ENCODE measurements at places on chromosomes 11 and 22.

DNA sequence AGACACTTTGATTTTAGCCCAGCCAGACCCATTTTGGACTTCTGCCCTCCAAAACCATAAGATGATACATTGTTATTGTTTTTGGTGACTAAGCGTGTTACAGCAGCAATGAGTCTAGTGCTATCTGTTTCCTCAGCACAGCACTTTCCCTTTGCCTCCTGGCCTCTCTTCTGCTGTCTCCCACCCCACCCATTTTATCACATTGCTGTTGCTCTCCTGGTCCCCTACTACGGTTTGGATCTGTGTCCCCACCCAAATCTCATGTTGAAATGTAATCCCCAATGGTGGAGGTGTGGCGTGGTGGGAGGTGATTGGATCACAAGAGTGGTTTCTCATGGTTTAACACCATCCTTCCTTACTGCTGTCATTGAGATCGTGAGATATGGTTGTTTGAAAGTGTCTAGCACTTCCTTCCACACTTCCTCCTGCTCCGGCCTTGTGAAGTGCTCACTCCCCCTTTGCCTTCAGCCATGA lies 59.8 kb upstream of the CD82 start:
- no peaks in the 10 kb centered on the region for H3K36me3 ChIP-seq
- H3K27me3 ChIP-seq = no peaks in the 10 kb centered on the region
- no peak overlapping the region for H3K4me3 ChIP-seq
- H3K4me1 ChIP-seq = no peaks in the 10 kb centered on the region
- DNase-seq = no peak

DNA sequence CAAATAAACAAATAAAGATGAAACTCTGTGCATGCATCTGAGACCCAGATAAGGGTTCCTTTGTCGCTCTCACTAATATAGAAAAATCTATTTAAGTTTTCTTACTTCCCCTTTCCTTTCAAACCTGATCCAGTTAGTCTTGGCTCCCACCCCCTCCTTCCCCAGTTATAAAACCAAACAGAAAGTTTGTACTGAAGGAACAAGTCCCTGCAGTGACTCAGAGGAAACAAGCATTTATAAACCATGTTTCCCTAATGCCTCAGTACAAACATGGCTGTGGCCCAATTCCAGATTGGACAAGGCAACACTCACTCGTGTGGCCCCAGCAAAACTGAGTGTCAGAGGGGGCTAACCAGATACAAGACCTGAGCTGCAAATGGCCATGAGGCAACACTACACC lies 65.5 kb upstream of the ARHGAP20 start:
- no peak overlapping the region for H3K27ac ChIP-seq
- no peak overlapping the region for H3K4me3 ChIP-seq
- H3K4me1 ChIP-seq = peaks cover 8% of the 10 kb centered on the region
- no peak for DNase-seq

GRCh38 chr11:65880844-65881421 lies 1.3 kb downstream of the CTSW start:
- peaks cover 27% of the 10 kb centered on the region for H3K36me3 ChIP-seq
- no peaks in the 10 kb centered on the region for H3K27me3 ChIP-seq
- DNase-seq = no peak
- no peak overlapping the region for H3K27ac ChIP-seq
- H3K4me1 ChIP-seq = peaks cover 16% of the 10 kb centered on the region

- H3K27ac ChIP-seq = no peak overlapping the region
- no peak overlapping the region for H3K4me3 ChIP-seq
- no peaks in the 10 kb centered on the region for H3K36me3 ChIP-seq
These were observed 333.6 kb upstream of the NCAM1 start for GRCh38 chr11:112627588-112628045.

DNA sequence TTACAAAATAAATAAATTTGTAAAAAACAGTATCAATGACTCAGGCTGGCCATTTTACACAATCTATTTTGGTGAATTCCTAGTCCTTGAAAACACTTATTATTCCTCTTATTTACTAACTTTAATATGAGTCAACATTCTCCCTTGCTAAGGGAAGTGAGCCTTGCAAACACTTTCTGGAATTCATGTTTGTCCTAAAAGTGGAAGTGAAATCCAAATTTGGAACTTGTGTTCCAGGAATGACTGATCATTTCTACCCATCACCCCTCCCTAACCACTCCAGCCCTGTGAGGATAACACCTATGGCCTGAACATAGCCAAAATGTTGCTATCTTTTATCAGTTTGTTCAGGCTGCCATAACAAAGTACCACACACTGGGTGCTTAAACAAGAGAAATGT lies 83.1 kb downstream of the OR5AK2 start:
- DNase-seq = no peak
- peak overlapping the region; percentile 39 for H3K27ac ChIP-seq
- no peaks in the 10 kb centered on the region for H3K36me3 ChIP-seq
- H3K4me1 ChIP-seq = peaks cover 19% of the 10 kb centered on the region

DNA sequence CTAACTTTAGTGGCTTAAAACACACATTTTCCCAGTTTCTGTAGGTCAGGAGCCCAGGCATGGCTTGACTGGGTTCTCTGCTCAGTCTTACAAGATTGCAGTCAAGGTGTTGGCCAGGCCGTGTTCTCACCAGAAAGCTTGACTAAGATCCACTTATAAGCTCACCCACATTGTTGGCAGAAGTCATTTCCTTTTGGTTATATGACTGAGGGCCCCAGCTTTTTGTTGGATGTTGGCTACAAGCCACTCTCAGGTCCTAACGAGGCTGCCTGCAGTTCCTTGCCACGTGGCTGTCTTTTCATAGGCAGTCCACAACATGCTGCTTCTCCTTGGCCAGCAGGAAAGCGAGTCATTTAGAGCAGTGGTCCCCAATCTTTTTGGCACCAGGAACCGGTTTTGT lies 79.3 kb upstream of the CRTAM start:
- no peaks in the 10 kb centered on the region for H3K27me3 ChIP-seq
- no peak overlapping the region for H3K4me3 ChIP-seq
- H3K36me3 ChIP-seq = no peaks in the 10 kb centered on the region

DNA sequence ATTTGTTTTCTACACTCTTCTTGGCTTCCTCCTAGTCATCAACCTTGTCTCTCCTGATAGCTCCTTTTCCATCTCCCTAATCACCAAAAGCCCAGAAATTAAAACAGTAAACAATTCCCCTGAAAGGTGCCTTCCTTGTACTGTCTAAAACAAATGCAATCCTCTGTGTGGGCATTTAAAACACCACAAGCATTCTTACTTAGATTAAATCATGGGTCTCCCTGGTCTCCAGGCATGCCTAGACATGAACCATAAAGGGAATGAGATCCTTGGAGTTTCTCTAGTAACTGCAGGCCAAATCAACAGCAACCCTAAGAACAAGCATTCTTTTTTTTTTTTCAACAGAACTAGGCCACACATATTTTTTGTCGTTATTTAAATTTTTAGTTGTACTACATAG lies 1.9 kb downstream of the BTG4 start:
- no peak overlapping the region for H3K27ac ChIP-seq
- H3K4me1 ChIP-seq = peaks cover 12% of the 10 kb centered on the region
- H3K27me3 ChIP-seq = no peaks in the 10 kb centered on the region
- no peak for DNase-seq
- no peak overlapping the region for H3K4me3 ChIP-seq
- no peaks in the 10 kb centered on the region for H3K36me3 ChIP-seq

GRCh38 chr22:33747576-33748180 lies 172.6 kb downstream of the LARGE1 start:
- no peak overlapping the region for H3K27ac ChIP-seq
- H3K4me3 ChIP-seq = no peak overlapping the region
- no peaks in the 10 kb centered on the region for H3K36me3 ChIP-seq
- no peaks in the 10 kb centered on the region for H3K4me1 ChIP-seq
- no peaks in the 10 kb centered on the region for H3K27me3 ChIP-seq

DNA sequence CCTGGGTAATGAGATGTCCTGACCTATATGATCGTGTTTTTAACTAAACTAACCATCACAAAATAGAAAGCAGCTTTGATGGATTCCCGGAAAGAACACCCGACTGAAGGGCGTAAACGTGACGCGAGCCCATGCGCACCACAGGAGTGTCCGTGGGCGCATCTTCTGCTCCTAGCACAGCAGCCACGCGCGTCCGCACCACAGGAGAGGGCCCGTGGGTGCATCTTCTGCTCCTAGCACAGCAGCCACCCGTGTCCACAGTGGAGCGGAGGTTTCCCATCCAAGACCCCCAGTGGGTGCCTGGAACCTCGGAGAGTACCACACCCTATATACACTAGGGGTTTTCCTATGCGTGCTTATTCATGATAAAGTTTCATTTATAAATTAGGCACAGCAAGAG lies 36.1 kb upstream of the NRIP3 start:
- H3K27me3 ChIP-seq = no peaks in the 10 kb centered on the region
- H3K4me1 ChIP-seq = no peaks in the 10 kb centered on the region
- DNase-seq = no peak
- H3K4me3 ChIP-seq = no peak overlapping the region
- H3K36me3 ChIP-seq = no peaks in the 10 kb centered on the region
- no peak overlapping the region for H3K27ac ChIP-seq

GRCh38 chr11:77201991-77202841 lies 74.2 kb downstream of the MYO7A start:
- no peaks in the 10 kb centered on the region for H3K4me1 ChIP-seq
- H3K27me3 ChIP-seq = no peaks in the 10 kb centered on the region
- no peak overlapping the region for H3K27ac ChIP-seq
- H3K4me3 ChIP-seq = no peak overlapping the region
- DNase-seq = no peak

GRCh38 chr22:18062421-18062820 lies 15.4 kb upstream of the PEX26 start:
- no peaks in the 10 kb centered on the region for H3K36me3 ChIP-seq

GRCh38 chr22:34808618-34809017 lies 257.3 kb upstream of the ISX start:
- DNase-seq = no peak
- no peaks in the 10 kb centered on the region for H3K36me3 ChIP-seq
- no peaks in the 10 kb centered on the region for H3K4me1 ChIP-seq
- no peaks in the 10 kb centered on the region for H3K27me3 ChIP-seq

DNA sequence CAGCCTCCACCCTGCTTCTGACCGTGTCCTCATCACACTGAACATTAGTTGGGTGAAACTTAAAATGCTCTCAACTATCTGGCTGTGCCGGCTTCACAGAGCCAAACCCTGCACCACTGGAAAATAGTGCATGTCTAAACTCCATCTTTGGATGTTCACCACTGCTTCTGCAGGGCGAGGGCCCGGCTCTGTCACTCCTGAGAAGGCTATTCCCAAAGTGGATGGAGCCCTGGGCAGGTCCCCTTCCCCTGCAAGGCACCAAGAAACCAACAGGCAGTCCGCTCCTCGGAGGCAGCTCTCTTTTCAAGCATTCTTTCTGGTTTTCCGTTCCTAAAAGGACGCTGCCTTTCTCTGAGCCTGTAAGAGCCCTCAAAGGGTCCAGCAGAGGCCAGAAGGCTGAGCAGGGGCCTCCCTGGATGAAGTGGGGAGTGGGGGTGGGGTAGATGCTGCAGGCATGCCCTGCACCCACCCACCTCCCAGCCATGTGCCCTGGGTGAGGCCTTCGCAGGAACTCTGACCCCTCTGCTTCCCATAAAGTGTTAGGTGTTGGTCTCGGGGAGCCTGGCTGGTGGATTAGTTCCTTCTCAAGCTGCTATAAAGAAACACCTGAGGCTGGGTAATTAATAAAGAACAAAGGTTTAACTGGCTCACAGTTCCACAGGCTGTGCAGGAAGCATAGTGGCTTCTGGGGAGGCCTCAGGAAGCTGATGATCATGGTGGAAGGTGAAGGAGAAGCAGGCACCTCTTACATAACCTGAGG lies 23.3 kb downstream of the LINC01488 start:
- H3K4me3 ChIP-seq = no peak overlapping the region
- no peak overlapping the region for H3K27ac ChIP-seq
- no peak for DNase-seq
- no peaks in the 10 kb centered on the region for H3K4me1 ChIP-seq
- H3K27me3 ChIP-seq = no peaks in the 10 kb centered on the region
